ENCODE measurements at places on chromosomes 2 and 18. TPM values are rescaled to one million over a fixed set of nuclear protein-coding genes. Genes with fewer than 3 reads are reported as not detected.

Gene PID1
- 3.7 TPM for total RNA-seq

Gene HNMT
- total RNA-seq: 0.96 TPM

Gene MC4R
- total RNA-seq: not detected

Gene GAREM2
- 6.1 TPM for total RNA-seq

Gene RAB17
- 0.36 TPM for total RNA-seq

Gene GAL3ST2
- 0.13 TPM for total RNA-seq

Gene AFF3
- not detected for total RNA-seq

Gene TNS1
- total RNA-seq: 18.5 TPM

Gene LPIN2
- 16.4 TPM for total RNA-seq

Gene OSBPL6
- 9.2 TPM for total RNA-seq
